ENCODE measurements at places on chromosomes 6 and 20. TPM values are rescaled to one million over a fixed set of nuclear protein-coding genes. Genes with fewer than 3 reads are reported as not detected.

ADGRB3 gene
- 0.92 TPM for total RNA-seq

SNPH gene
- 7.1 TPM for total RNA-seq

PRR18 gene
- total RNA-seq = 0.55 TPM

- no peak for DNase-seq
Observed at GRCh38 chr20:32911355-32911754, 52.6 kb downstream of the EFCAB8 start.

DNA sequence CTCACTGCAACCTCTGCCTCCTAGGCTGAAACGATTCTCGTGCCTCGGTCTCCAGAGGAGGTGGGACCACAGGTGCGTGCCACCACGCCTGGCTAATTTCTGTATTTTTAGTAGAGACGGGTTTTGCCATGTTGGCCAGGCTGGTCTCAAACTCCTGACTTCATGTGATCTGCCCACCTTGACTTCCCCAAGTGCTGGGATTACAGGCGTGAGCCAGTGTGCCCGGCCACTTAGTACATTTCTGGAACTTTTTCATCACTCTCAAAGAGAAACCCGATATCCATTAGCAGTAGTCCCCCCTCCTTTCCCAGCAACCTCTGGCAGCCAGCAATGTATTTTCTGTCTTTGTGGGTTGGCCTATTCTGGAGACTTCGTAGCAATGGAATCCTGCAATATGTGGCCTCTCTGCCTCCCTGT is 109.8 kb downstream of the JARID2 start:
- DNase-seq = no peak

PLA2G7 gene
- 1.1 TPM for total RNA-seq

- no peak for DNase-seq
Observed at GRCh38 chr6:2213086-2213485, 32.3 kb downstream of the GMDS start.

ARFGEF3 gene
- total RNA-seq = 13.4 TPM

- DNase-seq = no peak
Observed at GRCh38 chr6:168923171-168923570, 330.5 kb downstream of the THBS2 start.

DNA sequence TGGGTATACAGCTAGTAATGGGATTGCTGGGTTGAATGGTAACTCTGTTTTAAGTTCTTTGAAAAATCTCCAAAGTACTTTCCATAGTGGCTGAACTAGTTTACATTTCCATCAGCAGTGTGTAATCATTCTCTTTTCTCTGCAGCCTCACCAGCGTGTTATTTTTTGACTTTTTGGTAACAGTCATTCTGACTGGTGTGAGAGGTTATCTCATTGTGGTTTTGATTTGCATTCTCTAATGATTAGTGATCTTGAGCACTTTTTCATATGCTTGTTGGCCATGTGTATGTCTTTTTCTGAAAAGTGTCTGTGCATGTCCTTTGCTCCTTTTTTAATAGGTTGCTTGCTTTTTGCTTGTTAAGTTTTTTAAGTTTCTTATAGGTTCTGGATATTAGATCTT is 194.2 kb upstream of the PHACTR1 start:
- DNase-seq = no peak

DNA sequence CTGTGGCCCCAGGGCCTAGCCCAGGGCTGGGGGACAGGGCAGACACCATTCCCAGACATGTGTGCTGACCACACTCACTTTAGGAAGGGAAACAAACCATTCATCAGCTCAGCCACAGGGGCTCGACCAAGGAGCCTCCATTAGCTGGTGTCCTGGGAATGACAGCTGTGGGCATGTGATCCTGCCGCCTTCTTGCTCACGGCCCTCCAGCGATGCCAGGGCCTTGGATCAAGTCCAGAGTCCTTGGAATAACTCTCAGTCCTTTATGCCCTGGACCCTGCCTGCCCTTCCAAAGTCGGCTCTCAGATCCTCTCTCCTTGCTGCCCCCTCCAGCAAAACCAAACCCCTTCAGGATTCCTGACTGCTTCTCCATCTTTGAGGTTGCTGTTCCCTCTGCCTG is 165.0 kb upstream of the RNF24 start:
- no peak for DNase-seq

GRCh38 chr6:112651239-112651638 is 304.1 kb downstream of the RFPL4B start:
- no peak for DNase-seq

GRCh38 chr6:154241581-154241980 is 115.0 kb downstream of the IPCEF1 start:
- DNase-seq = no peak

GRCh38 chr6:109342506-109342905 is 39.8 kb downstream of the CD164 start:
- no peak for DNase-seq

BFSP1 gene
- total RNA-seq = 2.1 TPM

MYBL2 gene
- 4.1 TPM for total RNA-seq

DNA sequence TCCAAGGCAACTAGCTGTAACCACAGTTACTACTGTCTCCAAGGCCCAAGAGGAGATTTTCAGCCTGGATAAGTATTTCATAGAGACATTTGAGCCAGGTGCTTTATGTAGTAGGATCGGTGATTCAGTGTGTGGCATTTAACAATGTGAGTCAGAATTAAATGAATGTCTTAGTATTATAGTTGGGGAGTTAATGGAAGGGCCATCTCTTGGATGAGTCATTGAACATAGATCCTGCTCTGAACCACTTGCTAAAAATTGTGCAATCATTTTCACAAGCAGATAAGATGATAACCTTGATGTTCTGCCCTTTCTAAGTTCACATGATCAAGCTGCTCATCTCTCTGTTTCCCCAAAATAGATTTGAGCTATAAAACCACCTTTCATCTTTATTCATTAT is 668.9 kb upstream of the CITED2 start:
- peak; percentile 96 for DNase-seq

All from kidney epithelial cell (primary cell).